ENCODE measurements at places on chromosomes 5 and 9.

DNA sequence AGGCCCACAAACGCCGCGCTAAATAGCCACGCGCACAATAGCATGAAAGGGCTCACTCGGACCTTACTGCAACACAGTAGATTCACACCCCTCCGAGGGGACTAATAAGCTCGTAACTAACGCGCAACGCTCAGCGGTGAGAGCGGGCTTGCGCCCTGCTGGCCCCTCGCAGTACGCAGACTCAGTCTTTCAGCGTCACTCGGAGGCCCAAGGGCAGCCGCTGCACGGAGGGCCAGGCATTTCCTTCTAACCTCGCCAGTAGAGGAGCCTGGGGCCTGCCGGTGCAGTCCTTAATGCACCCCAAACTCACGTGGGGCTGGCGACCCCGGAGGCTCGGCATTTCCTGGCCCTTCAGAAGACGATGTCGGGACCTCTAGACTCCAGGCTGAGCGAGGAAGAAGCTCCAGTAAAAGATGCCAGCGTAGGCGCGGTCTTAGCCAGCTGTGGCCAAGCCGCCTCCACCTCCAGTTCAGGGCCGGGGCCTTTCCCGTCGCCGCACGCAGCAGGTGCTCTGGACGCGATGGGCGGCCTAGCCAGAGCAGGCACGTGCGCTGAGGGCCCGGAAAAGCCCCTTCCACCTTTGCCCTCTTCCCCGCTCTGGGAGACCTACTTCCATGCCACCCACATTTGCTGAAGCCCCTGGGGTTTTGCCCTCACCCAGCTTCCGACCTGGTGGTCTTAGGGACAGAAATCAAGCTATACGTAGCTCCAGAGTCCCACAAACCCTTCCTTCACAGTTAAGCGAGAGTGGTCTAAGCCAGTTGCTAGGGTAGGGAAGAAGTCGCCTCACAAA is 38.3 kb upstream of the TIFAB start:
- no peak for DNase-seq

DNA sequence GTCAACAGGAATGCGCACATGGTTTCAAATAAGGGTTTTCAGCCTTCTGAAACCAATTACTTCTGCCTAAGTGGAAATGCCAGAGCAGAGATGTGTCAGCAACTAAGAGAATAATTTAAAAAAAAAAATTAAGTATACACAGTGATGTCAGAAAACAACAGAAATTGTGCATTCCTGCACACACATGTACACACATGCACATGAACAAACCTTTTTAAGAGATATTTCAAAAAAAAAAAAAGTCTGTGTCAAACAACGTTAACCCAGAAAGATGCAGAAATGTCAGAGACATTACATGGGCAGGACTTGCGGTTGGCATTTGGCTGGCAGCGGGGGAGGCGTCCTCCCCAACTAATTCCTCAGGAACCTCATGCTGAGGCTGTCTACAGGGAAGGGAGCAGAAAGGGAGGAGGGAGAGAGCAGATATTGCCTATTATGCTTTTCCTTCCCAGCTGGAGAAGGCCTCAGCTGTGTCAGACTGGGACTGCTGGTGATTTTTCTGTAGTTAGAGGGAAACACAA is 536.9 kb upstream of the WWC1 start:
- DNase-seq, result no peak

GRCh38 chr9:96057155-96057554 is 181.7 kb downstream of the ERCC6L2 start:
- DNase-seq, result peak; percentile 34

DNA sequence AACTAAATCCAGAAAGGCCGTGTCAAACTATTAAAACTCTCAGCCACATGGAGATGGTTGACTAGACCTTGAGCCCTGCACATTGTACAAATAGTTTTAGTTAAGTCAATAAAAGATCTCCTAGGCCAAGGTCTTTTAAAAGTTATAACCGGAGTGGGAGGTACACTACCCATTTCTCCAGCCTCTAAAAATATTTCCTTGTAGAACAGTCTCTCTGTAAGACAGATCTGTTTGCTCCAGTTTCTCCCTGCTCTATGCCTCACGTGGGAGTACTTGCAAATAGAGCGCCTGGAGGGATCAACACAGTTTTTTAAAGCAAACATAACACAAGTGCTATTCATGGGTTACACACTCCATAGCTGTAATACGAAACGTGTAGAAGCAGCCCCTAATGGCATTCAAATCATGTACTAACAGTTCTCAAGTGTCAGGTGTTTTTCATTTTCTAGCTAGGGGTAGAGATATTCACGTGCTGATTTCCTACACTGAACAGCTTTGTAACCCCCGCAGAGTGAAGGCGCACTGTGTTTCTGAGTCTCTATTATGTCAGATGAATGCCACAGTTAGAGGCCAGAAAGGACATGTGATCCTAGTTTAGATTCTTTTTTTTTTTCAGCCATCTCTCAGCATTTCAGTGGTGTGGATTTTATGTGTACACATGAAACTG is 703.4 kb upstream of the GRAMD2B start:
- DNase-seq, result no peak

- no peak for DNase-seq
These were observed 96.4 kb upstream of the ALDH1A1 start for GRCh38 chr9:73049280-73049679.

- DNase-seq, result peak; percentile 29
These were observed 41.0 kb upstream of the DMRT3 start for GRCh38 chr9:935348-935965.

Measured in RWPE1 (cell line).